ENCODE measurements at places on chromosomes 7 and 10.
A peak's percentile ranks its signal among the peaks of the same experiment; 100 is the strongest.

- no peak for DNase-seq
Observed at GRCh38 chr7:23011222-23011924, 2.6 kb downstream of the HYCC1 start.

DNA sequence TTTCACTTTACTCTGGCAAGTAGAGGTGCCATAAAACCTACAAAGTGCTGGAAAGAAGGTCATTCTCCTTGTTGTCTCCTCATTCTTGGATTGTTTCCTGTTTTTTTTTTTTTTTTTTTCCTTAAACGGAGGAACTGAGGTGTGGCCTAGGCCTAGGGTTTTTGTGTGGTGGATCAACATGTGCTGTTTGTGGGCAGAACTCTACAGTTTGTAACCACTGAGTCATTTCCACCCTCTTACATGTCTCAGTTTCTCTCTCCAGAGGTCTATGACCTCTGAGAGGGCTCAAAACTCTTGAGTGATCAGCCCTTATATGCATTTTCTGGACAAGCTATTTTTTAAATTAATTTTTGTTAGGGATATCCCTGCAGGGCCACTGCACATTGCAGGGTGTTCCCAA is 296.0 kb downstream of the PPP1R3A start:
- no peak for DNase-seq

DNA sequence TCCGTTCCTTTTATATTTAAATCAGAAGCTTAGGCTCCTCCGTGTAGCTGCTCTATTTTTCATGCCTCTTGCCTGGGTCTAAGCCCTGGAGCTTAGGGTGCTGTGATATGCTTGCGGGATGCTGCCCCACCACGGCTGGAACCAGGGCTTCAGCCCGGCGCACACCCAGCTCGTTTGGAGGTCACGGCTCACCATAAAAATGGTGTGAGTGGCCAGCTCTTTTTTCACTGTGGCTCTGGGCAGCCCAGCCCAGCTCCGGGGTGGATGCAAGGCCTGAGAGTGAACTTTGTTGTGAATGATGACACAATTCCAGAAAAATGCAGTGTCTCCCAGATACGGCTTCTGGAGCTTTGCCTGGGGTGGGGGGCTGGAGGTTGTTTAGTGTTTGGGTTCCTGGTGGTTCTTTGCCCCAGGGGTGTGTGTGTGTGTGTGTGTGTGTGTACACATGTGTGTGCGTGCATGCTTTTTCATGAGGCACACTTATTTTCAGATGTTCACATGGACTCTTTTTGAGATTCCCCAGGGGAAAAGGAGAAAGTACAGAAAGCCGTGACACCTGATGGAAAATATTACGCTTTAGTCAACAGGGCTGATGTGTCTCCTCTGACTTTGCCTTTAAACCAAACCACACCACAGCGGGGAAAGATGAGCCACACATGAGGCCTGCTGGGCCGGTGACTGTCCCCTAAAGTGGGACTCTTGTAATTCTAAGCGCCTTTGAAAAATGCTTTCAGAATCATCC is 46.2 kb downstream of the GRK5 start:
- DNase-seq, result peak; percentile 37

- DNase-seq, result no peak
Observed at GRCh38 chr7:133367561-133367960, 114.7 kb downstream of the EXOC4 start.

DNA sequence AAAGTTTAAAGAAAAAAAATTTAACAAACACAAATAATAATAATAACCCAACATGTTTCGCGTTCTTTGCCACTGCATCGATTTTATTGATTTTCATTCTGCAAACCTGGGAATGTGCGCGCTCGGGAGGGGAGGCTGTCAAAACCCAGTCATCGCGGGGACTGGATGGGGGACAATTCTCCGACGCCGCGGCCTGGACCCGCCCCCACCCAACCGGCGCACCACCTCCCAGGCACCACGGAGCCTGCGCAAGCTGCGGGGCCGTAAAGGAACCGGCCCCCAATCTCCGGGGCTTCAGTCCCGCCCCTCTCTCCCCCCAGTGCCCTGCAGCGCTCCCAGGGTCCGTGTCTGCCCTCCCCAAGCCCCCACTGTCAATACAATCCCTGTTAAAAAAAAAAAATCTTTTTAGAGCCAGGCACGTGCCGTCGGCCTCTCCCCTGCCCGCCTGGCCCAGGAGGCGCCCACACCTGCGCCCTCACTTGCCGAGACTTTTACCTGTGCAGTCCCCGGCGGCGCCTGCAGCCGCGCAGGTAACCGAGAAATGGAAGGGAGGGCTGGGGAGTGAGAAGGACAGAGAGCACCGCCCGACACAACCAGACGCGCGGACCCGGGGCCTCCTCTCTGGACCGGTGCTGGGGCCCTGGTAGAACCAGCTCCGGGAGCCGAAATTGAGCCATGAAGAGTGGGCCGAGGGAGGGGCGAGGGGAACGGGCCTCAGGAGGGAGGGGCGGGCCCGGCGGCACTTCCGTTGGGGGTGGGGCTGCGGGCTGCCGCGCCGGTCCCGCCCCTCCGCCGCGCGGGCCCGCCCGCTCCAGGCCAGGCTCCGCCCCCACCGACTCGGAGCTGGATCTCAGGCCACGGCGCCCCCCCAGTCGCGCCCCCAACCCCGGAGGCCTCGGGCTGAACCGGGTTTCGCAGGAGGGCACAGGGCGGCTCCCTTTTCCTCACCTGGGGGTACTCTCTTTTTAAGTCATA is 7.6 kb upstream of the ZNF503 start:
- DNase-seq, result no peak

GRCh38 chr10:30939643-30940251 is 91.9 kb downstream of the ZNF438 start:
- DNase-seq, result no peak

DNA sequence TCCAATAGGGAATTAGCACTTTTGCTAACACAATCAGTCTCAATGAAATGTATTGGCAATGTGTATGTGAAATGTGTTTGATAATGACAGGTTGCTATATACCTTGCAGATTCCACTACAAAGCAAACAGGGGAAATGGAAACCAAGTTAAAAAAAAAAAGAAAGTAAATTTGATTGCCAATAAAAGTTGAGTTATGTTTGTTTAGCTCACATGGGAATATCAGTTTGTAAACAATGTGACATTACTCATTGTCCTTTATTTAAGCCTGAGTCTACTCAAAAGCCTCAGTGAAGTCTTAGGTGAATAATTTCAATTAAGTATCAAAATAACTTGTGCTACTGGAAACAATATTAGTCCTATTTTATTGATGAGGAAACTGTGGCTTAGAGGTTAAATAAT is 285.2 kb downstream of the CACNA2D1 start:
- DNase-seq, result no peak

DNA sequence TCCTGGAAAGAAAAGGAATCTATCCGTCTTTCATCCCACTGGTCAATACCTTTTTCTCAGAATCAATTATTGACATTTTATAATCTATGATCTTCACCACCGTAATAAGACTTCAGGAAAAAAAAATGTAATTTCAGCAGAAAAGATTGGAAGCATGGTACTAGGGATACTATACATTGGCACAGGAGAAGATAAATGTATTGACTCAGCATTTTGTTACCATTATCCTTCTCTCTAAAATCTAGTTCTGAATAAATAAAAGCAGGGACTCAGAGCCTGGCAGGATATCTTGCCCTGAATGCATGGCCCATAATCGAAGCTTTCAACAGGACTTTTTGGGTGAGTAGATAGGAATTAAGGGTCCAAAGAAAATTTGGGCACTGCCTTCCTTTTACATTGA is 120.7 kb downstream of the LRRTM3 start:
- DNase-seq, result no peak

- no peak for DNase-seq
Observed at GRCh38 chr10:66783316-66783715, 142.5 kb upstream of the LRRTM3 start.

DNA sequence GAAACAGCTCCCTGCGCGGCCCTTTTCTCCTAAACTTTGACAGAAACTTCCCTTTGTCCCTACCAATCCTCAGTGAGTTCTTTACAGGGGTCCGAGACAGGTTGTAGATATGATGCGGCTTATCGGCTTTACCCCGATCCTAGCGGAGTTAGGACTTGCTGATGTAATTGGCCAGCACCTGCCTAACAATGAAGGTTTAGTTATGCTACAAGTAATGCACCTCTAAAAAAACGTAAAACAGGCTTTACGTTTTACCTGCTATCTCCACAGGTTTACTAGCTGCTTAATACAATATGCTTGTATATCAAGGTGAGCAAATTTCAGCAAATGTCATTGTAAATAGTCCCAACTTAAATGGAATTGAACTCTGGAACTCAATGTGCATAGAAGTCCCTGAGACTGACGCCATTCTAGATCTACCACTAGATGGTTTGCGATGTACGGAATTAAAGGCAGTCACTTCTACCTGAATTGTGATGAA is 697 bp upstream of the SNX13 start:
- DNase-seq, result no peak

DNA sequence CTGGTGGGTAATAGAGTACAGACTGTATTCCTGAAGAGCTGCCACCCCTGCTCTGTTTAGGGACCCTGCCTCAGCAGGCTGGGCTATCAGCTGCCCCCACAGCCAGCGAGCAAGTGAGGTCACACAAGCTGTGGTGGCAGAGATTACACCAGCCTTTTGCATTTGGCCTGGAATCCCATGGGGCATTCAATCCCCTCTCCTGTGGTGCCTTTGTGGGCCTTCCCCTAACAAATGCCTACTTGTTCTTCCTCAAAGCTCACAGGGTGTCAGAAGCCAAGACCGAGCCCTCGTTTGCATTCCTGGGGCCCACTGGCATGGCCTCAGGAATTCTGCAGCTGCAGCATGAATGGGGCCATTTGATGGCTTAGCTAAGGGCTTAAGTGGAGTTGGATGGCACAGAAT is 212.7 kb upstream of the PHYHIPL start:
- no peak for DNase-seq

GRCh38 chr7:99623091-99623693 is 6.4 kb downstream of the ZSCAN25 start:
- no peak for DNase-seq

- peak; percentile 33 for DNase-seq
Observed at GRCh38 chr7:50660040-50660829, 95.0 kb upstream of the DDC start.

DNA sequence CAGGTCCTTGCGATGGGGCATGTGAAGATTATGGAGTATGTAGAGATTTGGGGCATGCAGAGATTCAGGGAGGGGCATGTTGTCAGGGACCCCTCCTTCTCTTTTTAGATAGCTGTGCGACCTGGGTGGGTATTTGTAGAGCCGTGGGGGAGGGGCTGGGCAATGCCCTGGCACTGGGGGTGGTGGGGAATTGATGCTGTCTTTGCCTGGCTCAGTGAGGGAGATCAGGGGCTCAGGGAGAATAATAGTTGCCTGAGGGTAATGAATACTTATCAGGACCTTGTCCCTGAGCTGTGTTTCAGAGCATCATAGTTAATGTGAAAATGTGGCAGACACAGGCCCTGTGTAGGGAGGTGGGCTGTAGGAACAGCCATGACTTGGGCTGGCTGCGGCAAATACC is 3.5 kb downstream of the RAMP3 start:
- DNase-seq, result no peak

GRCh38 chr7:159192725-159193453 is 48.2 kb upstream of the VIPR2 start:
- no peak for DNase-seq

DNA sequence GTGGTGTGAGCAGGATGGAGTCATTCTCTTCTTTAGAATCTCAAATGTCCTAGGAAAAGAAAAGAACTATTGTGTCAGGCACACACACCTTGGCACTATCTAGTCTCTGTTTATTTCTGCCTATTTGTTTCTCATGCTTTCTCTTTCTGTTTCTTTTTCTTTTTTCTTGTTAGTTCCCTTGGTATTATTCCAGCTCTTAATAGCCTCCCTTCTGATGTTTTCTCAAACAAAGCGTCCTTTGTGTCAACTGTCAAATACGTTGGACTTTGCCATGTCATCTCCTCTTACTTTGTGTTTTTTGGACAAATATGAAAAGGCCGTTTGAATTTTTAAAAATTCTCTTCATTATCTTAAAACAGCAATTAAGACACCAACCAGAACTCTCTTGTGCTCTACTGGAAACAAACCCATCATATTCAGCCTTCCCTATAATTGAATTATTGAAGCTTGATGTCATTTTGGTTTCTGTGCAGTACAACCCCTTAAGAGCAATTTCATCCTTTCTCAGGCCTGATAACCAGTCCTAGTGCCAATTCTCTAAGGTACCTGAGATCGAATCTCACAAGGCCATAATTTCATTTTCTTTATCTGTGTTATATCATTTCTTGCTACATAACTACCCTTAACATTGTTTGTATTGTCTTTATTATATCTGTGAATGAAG is 497.8 kb upstream of the NRP1 start:
- no peak for DNase-seq

- no peak for DNase-seq
Observed at GRCh38 chr10:79236433-79236765, 110.9 kb upstream of the PPIF start.

DNA sequence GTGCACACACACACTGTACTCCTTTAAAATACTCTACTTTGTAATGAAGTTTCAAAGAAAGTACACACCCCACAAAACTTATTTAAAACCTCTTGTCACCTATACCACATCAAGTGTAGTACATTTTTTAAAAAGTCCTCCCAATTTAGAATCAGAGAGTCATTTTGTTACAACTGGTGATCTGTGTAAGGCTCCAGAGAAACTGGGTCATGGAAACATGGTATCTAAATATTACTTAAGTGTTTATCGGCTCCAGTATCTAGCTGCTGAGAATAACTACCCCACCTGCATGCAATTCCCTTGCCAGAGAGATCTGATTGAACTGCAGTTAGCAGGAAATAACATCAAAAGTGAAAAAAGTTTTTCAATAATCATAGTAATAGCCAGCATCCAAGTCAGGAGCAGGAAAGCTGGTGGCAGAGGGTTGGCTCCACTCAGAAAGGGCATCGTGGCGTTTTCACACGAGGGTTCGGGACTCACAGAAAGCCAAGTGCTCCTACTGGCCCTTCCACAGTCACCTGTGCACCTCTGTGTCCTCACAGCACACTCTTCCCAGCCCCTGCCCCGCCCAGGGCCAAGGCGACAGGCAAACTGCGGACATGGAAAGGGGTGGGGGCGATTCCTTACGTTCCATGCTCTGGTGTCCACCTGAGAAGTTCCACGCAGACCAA is 6.5 kb downstream of the RGS10 start:
- DNase-seq, result no peak

- no peak for DNase-seq
Observed at GRCh38 chr7:88268858-88269257, 37.8 kb downstream of the STEAP4 start.

DNA sequence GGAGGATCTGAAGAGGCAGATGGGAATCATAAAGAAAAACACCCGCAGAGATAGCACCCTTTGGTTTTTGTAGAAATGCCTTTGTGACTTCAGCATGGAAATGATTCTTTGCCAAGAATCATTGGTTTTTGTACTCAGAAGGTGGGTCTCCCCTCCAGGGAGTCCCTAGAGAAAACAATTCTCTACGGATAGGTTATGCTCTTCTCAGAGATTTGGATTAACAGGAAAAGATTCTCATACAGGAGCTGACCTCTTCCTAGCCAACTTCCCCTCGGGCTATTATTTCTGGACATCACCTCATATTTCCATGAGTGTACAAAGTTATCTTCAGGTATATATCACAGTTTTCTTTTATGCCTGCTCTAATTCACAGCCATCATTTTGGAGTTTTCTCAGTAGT is 274.2 kb upstream of the HABP2 start:
- no peak for DNase-seq
